HCT116 (cell line): ENCODE measurements at places on chromosomes 3 and 15. TPM values are rescaled to one million over a fixed set of nuclear protein-coding genes. Genes with fewer than 3 reads are reported as not detected.
A peak's percentile ranks its signal among the peaks of the same experiment; 100 is the strongest.

GRCh38 chr3:32620611-32621310 is 50.1 kb upstream of the DYNC1LI1 start:
- no peak overlapping the region for H3K4me3 ChIP-seq
- no peak overlapping the region for H3K27ac ChIP-seq
- H3K4me1 ChIP-seq, result no peaks in the 10 kb centered on the region
- DNase-seq, result no peak

DNA sequence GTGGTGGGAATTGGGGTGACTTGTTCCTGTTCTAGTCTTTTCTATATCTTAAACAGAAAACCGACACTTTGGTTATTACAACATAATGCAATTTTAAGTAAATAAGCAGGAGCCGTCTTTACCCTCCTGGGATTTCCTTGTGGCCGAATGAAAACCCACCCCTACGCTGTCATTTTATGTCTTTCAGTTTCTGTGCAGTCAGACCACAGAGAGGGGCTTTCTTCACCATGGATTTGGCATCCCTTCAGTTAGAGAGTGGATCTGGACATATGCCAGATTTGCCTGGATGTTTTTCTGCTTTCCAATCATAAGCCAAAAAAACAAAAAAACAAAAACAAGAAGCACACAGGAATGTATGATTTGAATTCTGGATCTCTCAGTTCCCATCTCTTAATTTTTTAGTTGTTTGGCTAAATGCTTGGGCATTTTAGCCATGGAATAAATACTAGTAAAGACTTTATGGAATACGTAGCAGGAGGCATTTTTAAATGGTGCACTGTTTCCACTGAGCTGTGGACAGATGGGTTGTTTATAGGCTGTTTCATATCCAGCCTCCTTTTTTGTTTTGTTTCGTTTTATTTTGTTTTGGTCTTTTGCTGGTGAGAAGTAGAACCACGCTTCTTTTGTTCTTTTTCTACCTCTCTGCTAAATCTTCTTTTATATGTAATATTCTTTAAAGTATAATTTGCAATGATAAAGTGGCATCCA is 272.9 kb downstream of the FEZF2 start:
- DNase-seq, result no peak
- H3K27ac ChIP-seq, result no peak overlapping the region
- no peaks in the 10 kb centered on the region for H3K27me3 ChIP-seq
- H3K36me3 ChIP-seq, result no peaks in the 10 kb centered on the region
- no peak overlapping the region for H3K4me3 ChIP-seq

DNA sequence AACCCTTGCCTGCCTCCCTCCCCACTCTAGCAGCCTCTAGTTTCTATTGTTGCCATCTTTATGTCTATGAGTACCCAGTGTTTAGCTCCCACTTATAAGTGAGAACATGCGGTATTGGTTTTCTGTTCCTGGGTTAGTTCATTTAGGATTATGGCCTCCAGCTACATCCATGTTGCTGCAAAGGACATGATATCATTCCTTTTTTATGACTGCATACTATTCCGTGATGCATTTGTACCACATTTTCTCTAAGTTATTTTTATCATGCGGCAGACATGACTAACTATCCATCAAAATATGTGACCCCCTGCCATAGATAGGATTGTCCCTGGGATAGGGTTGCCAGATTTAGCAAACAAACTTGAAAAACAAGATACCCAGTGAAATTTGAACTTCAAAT is 58.4 kb downstream of the NR1D2 start:
- no peaks in the 10 kb centered on the region for H3K27me3 ChIP-seq
- H3K36me3 ChIP-seq, result no peaks in the 10 kb centered on the region
- DNase-seq, result no peak
- no peaks in the 10 kb centered on the region for H3K4me1 ChIP-seq

DNA sequence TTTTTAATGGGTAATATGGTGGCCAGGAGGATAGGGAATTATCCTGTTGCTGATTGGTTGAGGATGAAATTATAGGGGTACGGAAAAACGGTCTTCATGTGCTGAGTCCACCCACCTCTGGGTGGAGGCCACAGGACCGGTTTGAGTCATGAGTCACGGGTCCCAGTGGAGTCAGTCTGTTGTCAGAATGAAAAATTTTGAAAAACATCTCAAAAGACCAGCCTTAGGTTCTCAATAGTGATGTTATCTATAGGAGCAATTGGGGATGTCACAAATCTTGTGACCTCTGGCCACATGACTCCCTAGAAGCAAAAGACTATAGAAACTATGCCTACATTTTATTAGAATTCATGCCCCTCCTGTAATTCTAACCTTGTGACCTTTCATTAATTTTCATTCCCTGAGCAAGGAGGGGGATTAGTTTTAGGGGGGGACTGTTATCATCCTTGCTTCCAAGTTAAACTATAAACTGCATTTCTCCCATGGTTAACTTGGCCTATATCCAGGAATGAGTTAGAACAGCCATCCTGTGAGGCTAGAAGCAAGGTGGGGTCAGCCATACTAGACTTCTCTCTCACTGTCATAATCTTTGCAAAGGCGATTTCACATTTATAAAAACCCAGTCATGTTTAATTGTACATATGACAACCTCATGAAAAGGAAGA is 101.2 kb downstream of the TCF12 start:
- no peak for DNase-seq
- H3K27me3 ChIP-seq, result no peaks in the 10 kb centered on the region
- H3K36me3 ChIP-seq, result no peaks in the 10 kb centered on the region
- H3K4me3 ChIP-seq, result no peak overlapping the region
- no peak overlapping the region for H3K27ac ChIP-seq
- peaks cover 27% of the 10 kb centered on the region for H3K4me1 ChIP-seq

DNA sequence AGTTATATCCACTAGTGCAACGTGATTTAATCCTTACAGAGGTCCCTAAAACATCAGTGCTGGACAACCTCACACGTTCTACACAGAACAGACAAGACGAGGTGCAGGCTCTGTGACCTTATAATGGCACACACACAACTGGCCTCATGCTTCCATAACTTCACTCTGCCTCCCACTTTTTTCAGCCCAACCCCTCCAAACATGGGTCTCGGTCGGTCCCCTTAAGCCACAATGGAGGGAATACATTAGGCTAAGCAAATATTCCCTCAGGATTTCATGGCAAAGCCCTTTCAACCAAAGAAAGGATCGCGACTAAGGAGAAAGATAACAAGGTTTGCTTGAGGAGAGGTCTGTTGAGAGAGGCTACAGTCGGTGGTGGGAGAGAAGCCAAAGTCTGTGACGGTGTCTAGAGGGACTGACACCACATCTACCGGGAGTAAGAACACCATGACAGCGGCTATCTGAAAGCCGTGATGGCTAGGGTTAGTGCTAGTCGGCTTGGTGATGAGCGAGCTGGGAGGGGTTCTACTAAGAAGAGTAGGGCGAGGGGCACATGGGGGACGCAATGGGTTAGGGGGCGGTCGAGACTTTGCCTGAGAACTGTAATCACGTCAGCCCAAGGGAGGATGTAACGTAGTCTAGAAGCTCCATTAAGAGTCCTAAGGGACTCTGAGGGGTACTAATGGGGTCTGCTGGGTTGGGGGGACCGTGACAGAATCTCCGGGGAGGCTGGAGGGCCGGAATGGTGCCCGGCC is 1.0 kb downstream of the MYO9A start:
- H3K4me1 ChIP-seq, result peaks cover 17% of the 10 kb centered on the region
- H3K27me3 ChIP-seq, result no peaks in the 10 kb centered on the region
- no peaks in the 10 kb centered on the region for H3K36me3 ChIP-seq
- DNase-seq, result no peak
- H3K27ac ChIP-seq, result peak overlapping the region; percentile 83
- peak overlapping the region; percentile 81 for H3K4me3 ChIP-seq

- H3K36me3 ChIP-seq, result no peaks in the 10 kb centered on the region
- DNase-seq, result no peak
- H3K4me1 ChIP-seq, result no peaks in the 10 kb centered on the region; the same call in 1 of the 2 replicates
- no peak overlapping the region for H3K27ac ChIP-seq
Measured at GRCh38 chr3:171231361-171231760, 204.8 kb upstream of the SLC2A2 start.

- no peaks in the 10 kb centered on the region for H3K4me1 ChIP-seq
- no peak overlapping the region for H3K4me3 ChIP-seq
- no peaks in the 10 kb centered on the region for H3K27me3 ChIP-seq
Measured at GRCh38 chr3:153028381-153028780, 133.6 kb upstream of the RAP2B start.

Gene ARNT2
- 3.0 TPM for total RNA-seq

DNA sequence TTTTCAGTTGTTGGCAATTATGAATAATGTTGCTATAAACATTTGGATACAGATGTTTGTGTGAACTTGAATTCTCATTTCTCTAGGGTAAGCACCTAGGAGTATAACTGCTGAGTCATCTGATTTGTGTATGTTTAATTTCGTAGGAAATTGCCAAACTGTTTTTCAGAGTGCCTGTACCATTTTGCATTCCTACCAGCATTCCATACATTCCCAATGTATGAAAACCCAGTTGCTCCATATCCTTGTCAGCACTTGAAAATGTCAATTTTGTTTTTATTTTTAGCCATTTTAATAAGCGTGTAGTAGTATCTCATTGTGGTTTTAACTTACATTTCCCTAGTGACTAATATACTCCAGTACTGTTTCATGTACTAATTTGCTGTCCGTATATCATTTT is 98.5 kb upstream of the TSC22D2 start:
- no peak overlapping the region for H3K4me3 ChIP-seq
- no peaks in the 10 kb centered on the region for H3K36me3 ChIP-seq
- H3K27me3 ChIP-seq, result no peaks in the 10 kb centered on the region

Gene SCAMP5
- 6.2 TPM for total RNA-seq
